GOT3 (cell line): ENCODE measurements at places on chromosomes 12 and 14.

DNA sequence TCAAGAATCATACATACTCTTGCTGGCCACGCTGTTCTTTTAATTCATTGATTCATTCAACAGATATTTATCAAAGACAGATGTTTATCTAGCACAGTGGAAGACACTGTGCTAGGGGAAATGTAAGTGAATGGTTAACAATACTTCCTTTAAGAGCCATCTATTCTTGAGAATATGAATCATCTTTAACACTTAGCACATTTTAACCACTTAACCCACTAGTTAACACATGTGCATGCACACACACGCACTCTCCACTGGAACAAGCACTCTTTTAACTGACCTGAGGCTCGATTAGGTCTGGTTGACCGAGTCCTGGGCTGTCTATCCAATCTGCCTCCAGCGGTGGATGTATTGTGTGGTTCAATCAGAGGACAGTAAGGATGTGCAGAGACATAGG is 34.6 kb downstream of the LMNTD1 start:
- DNase-seq, result no peak

GRCh38 chr12:30015631-30016337 is 232.0 kb upstream of the TMTC1 start:
- no peak for DNase-seq

- DNase-seq, result no peak
Observed at GRCh38 chr14:70685474-70686197, 43.9 kb downstream of the TTC9 start.

DNA sequence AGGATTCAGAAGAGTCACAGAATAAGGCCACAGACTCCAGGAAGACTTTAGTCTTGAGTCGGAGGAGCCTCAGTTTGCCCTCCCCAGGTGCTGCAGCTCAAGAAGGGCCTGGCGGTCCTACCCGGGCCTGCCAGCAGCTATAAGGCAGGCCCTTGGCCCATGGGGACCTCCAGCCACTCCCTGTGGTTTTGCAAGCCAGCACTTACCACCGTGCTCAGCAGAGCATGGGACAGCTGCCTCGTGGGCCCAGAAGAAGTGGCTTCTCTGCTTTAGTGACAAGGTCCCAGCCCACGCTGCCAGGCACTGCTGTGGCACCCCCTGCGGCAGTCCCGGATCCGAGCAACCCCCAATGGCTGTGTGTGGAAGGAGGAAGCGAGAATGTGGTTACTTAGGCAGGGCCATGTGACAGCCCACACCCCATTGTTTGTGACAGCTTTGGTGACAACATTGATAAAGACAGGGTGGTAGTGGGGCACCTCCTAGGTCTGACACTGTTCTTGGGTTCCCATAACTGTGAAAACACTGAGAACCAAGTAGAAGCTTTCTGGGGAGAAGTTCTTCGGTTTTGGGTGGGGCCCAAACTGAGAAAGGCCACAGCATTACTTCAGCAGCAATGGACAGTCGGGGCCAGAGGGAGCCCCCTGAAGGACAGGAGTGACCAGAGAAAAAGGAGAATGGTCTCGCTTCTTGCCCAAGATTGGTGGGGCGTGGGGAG is at the start of gene SELPLG:
Gene SELPLG, minus strand, starts transcription at position 361 of the 715 bp plus-strand sequence. CDS start 9,587 bp downstream, outside the sequence.
- no peak for DNase-seq

DNA sequence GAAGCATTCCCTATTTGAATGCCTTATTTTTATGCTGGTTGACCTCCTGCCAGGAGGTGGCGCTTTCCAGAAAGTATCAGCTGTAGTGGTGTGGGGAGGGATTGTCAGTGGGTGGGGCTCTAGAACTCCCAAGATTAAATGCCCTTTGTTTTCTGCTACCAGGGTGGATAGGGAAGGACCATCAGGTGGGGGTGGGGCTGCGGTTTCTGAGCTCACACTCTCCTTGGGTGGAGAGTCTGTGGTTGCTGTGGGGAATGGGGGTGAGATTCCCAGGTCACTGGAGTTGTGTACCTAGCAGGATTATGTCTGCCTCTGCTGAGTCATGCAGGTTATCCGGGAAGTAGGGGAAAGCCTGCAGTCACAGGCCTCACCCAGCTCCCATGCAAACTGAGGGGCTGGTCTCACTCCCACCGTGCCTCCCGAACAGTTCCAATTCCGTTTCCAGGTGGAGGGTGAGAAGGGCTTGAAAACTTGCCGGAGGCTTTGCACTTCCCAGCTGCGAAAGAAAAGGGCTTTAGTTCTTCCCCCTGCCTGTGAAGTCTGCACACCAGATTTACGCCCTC is 68.3 kb downstream of the ALG10B start:
- DNase-seq, result no peak

GRCh38 chr12:9694241-9694640 is 24.7 kb downstream of the CLEC2D start:
- no peak for DNase-seq

GRCh38 chr14:76329951-76330350 is 46.0 kb upstream of the ESRRB start:
- no peak for DNase-seq

DNA sequence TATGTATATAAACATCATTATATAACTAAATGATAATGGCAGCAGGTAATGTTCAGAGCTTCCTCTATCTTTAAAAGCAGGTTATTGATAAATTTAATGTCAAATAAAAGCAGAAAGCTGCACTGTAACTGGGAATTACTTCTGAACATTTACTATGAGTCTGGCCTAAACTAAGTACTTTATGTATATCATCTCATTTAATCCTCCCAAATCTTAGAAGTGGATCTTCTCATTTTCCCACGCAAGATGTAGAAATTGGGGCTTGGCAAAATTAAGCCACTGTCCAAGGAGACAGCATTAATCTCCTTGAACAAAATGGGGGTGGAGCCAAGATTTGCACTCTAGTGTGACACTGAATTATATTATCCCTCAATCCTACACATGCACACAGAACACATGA is 5.7 kb downstream of the NIN start:
- DNase-seq, result no peak

- DNase-seq, result no peak
Observed at GRCh38 chr12:86496595-86496994, 240.4 kb upstream of the MGAT4C start.

DNA sequence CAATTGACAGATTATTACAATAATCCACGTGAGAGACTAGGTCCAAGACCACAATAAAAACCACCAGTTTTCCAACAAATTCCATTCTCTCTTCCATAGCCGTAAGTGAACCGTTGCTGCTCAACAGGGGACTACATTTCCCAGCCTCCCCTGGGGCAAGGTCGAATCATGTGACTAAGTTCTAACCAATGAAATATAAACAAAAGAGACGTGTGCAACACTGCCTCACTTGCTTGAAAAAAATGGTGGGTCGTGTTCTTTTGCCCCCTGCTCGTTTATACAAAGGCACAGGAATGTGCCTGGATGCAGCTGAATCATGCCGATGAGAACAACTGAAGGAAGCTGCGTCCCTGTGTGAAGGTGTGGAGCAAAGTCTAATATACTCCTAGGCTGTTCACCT is 51.1 kb downstream of the HSPB8 start:
- no peak for DNase-seq

- no peak for DNase-seq
Observed at GRCh38 chr14:99660006-99660566, 15.2 kb downstream of the HHIPL1 start.

GRCh38 chr14:57212919-57213318 is 55.8 kb downstream of the EXOC5 start:
- no peak for DNase-seq

DNA sequence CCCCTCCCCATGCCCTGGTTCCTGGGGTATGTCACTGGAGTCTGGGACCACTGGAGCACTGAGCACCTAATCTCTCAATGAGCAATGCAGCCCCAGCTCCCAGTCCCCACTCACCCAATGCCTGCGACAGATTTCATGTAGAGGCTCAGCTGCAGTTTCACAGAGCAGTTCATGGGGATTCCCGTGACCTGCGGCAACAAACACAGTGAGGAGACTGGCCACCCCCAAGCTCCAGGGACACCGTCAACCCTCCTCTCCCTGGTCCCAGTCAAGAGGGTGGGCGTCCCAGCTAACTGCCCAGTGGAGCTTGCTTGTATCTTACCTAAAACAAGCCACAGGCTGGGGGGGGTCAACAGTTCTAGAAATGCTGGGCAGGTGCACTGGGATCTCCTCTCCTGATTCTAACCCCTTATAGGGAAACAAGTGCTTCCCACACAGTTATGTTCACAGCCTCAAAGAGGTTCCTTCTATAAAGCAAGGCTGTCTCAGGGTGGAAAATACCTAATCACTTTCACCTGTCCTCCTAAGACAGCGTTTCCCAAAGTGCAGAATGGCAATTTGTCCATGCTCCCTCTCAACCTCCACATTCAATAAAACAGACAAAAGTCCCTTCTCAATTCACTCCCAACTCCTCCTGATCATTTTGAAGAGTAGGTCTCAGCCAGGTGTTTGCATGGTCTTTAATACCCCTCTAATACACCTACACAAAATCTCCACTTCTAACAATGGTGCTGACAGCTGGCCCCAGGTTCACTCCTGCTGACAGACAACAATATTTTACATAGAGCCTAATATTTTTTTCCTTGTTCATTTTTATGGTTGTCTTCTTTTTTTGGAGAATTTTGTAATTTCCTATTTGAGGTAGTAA is 68.3 kb downstream of the SCARB1 start:
- no peak for DNase-seq

- no peak for DNase-seq
Observed at GRCh38 chr14:80164991-80165721, 46.1 kb downstream of the DIO2 start.

GRCh38 chr12:98645572-98646067 is 530 bp downstream of the APAF1 start:
- DNase-seq, result no peak

- DNase-seq, result no peak
Observed at GRCh38 chr14:101132051-101132571, 228.6 kb upstream of the RTL1 start.

DNA sequence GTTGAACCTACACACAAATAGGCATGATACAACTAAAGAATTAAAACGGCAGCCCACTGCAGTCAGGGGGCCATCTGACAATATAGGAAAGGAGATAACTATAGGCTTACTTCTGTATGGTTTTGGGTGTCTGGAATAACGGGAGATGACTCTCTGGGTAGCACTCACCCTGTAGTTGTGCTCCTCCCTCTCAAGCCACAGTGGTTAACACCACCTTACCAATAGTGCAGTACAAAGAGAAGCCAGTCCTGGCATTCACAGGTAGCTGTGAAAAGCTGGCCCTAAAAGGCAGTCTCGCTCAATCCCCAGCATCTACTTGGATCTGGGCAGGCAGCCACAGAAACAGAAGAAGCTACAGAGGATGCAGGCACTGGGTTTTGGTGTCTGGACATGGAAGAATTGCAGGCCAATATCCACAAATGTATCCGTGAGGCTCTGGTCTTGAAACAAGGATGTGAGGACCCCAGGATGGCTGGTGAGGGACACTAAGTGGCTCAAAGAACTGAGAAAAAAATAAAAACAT is 93.0 kb downstream of the DPF3 start:
- DNase-seq, result no peak
